ENCODE measurements at places on chromosomes 6 and 20. TPM values are rescaled to one million over a fixed set of nuclear protein-coding genes. Genes with fewer than 3 reads are reported as not detected.

Gene HSPA12B
- total RNA-seq = not detected

Gene F13A1
- total RNA-seq = not detected

Gene C20orf144
- 0.15 TPM for total RNA-seq

Gene ZSWIM1
- 8.2 TPM for total RNA-seq

Gene GNMT
- not detected for total RNA-seq

Gene RSPO3
- not detected for total RNA-seq

Gene CYP39A1
- not detected for total RNA-seq

Gene BIRC7
- not detected for total RNA-seq

- no peak for DNase-seq
Observed at GRCh38 chr6:157068691-157069324, 254.5 kb downstream of the TMEM242 start.

- no peak for DNase-seq
Observed at GRCh38 chr6:122268394-122268793, 131.1 kb upstream of the HSF2 start.

DNA sequence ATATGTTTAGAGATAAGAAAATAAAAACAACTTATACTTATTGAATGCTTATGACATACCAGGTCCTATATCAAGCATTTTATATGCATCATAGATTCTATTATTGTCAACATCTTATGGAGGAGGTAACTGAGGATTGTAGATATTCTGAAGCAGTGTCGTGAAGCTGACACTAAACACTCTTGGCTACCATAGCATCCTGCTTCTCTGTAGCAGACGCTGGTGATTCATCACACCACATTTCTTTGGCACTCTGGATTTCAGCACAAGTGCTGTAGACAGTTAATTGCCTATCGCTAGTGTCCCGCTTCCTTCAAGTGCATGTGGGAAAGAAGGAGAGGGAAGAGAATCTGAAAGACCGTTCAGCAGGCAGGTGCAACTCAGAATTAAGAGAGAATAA is 317.1 kb downstream of the PLCB1 start:
- DNase-seq = no peak

- DNase-seq = no peak
Observed at GRCh38 chr20:38211200-38212097, 46.4 kb upstream of the TGM2 start.

GRCh38 chr6:150235218-150235617 is 92.4 kb downstream of the PPP1R14C start:
- no peak for DNase-seq

DNA sequence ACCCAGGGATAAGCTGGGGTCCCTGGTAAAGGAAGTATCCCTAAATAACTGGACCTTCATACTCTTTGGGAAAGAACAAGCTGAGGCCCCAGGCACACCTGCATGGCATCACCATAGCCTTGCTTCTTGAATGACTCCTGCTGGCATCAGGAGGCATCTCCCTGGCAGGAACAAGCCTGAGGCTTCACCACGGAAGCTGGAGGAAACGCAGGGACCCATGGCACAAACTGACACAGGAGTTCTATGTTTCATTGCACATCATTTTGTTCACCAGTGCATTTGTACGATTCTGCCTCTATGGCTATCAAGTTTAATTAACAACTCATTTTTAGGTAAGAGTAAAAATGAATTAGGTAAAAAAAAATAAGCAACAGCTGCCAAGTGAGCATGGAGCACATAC is 619 bp upstream of the PDE7B start:
- DNase-seq = no peak

DNA sequence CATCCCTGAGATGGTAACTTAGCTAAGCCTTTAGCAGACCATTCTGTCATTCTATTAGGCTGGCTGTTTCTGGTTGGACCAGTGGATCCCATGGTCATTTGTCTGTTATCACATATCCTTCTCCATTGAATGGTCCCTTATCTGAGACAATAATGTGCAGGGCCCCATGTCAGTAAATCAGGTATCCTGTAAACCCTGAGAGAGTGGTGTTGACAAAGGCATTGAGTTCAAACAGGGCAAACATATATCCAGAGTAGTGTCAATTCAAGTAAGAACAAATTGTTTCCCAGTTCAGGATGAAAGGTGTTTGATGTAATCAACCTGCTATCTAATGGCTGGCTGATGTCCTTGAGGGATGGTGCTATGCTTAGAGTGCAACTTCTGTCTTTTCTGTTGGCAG is 126.2 kb downstream of the LINC00237 start:
- no peak for DNase-seq

DNA sequence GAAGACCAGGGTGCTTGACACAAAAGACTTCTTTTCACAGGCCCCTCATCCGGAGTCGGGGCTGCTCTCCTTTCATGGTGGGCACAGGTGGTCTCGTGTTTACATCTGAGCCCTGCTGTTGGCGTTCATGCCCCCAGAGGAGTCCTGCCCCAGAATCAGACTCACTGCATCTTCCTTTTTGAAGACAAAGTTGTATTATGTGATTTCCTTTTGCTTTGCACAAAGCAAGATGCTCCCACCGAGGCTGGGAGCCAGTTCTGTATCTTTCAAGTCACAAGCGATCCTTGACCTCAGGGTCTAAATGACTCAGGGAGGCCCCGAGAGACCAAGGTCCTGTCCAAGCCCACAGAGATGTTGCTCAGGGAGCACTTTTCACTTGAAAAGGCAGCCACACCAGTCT is 330.5 kb downstream of the THBS2 start:
- DNase-seq = no peak
